Fibroblast of lung (primary cell): ENCODE measurements at places on chromosomes 3 and 15.

- DNase-seq: no peak
Observed at GRCh38 chr3:34263101-34263621, 464.7 kb downstream of the PDCD6IP start.

DNA sequence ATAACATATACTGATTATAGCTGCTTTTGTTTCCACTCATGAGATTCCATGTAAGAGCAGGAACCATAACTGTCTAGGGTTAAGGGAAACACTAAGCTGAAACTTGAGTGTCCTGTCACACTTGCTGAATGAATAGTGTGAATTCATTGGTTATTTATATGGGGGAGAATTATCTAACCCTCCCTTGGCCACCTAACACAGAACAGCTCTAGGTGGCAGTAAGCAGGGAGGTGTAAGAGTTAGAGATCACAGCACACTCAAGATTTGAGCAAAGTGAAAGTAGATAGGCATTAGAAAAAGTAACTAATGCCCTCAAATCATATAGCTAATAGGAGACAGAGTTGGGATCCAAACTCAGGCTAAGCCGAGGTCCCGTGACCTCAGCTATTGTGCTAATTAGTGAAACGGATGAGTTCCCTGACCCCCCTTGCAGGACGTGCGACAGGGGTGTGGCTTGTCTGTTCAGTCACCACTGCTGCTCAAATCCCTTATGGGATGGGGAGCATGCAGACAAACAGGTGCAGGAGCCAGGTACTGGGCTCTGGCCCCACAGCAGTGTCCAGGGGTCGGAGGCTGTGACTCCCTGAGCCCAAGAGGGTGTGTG lies 27.7 kb upstream of the ANO10 start:
- DNase-seq: no peak

GRCh38 chr15:47135267-47135666 lies 582.0 kb upstream of the SEMA6D start:
- DNase-seq: no peak

GRCh38 chr3:125349556-125350165 lies 25.5 kb downstream of the ZNF148 start:
- peak; percentile 51 for DNase-seq

GRCh38 chr3:42805141-42805821 lies 991 bp upstream of the HIGD1A start:
- DNase-seq: peak; percentile 8

DNA sequence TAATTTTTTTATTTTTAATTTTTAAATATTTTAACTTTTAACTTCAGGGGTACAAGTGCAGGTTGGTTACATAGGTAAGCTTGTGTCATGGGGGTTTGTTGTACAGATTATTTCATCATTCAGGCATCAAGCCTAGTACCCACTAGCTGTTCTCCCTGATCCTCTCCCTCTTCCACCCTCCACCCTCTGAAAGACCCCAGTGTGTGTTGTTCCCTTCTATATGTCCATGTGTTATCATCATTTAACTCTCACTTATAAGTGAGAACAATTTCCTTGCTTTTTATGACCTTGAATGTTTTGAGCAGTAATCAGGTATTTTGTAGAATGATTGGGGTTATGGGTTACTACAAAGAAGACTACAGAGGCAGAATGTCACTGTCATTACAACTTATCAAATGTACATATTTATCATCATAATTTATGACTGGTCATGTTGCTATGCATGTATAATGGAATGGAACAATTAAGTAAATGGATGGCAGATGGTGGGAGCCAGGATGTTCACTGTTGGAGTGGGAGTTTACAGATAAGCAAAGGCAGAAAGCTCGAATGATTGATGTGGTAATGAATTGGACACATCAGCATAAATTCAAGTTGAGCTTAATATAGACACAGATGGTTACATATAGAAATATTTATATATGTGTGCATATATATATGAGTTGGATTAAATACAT lies 563.8 kb upstream of the ROBO1 start:
- DNase-seq: no peak

GRCh38 chr3:140384028-140384771 lies 293.7 kb upstream of the TRIM42 start:
- no peak for DNase-seq

DNA sequence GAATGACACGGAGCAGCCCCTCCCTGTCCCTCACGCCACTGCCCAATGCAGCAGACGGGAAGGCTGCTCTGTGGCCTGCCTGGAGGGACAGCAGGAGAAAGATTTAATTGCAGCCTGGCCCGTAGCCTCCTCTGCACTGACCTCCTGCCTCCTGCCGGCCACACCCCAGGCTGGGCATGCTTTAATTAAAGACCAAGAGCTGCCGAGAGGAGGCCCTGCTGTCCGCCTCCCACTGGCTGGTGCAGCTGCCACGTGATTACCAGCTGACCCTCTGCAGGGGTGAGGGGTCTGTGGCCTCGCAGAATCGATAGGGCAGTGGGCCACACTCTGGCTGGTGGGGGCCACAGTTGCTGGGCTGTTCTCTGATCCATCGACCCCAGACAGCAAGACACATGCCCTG lies 100.2 kb upstream of the PRR23E start:
- no peak for DNase-seq

DNA sequence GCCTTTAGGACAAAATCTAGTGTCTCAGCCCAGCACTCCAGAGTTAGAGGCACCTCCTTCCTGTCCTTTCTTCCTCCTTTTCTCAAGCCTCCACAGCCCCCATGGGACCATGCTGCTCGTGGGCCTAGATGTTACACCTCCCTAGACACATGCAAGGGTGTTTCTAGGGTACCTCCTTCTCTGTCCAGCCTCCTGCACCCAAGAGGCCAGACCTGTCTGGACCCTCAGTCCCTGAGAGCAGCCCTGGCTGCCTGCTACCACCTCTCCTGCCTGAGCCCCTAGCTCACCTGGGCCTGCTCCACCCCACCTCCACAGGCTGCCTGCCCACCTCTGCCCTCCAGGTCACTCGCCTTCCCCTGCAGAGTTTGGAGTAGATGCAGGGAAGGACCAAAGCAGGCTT lies 5.2 kb downstream of the LOXL1 start:
- no peak for DNase-seq

DNA sequence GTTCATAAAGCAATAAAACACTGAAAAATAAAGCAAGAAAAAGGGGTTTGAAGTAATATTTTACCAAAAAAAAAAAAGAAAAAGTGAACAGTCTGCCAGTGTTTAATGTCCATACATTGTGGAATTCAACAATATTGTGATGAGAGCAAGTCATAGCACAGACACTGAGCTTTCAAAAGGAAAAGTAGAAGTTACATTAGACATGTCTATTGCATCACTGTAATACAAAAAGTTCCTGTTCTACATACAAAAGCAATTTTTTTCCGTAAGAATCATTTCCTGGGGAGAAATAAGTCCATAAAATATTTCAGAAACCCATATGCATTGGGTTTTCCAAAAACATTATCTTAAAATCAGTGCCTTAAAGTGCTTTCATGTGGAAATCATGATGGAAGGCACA lies 11.8 kb upstream of the HDC start:
- DNase-seq: no peak

DNA sequence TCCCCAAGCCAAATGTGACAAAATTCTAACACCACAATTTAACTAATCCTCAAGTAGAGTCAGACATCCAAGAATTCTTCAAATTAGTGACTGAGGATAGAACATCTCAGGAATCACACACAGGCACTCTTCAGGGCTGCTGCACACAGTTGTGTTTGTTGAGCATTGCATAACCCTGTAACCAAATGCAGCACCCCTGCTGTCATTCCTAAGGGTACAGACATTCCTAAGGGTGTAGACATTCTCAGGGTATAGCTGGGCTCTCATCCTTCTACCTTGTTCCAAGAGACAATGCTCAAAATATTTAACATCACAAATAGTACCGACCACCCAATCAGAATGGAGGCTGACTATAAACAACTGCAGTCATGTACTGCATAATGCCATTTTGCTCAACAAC lies 107.1 kb upstream of the UBE2E2 start:
- DNase-seq: no peak

GRCh38 chr3:25899352-25900101 lies 109.6 kb downstream of the OXSM start:
- no peak for DNase-seq

GRCh38 chr15:85832394-85832793 lies 37.7 kb upstream of the KLHL25 start:
- DNase-seq: no peak

DNA sequence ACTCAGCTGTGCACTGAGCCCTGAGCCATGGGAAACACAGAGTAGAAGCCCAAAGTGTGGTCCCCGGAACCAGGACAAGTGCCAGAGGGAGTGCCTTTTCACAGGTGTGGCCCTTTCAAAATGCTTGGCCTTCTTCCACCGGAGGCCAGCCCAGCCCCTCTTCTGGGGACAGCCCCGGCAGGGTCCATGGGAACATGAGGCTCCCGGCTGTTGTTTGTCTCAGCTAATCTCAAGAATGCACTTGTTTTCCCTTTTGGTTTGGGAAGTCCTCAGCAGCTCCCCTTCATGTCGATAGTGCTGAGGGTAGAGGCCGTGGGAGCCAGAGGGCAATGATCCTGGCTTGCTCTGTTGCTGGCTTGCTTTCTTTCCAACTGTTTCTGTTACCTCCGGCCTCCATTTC lies 91.1 kb upstream of the MRPS22 start:
- DNase-seq: no peak

GRCh38 chr15:80568876-80569605 lies 126.1 kb upstream of the ABHD17C start:
- DNase-seq: no peak

GRCh38 chr15:63067306-63067705 lies 24.8 kb downstream of the TPM1 start:
- no peak for DNase-seq

- no peak for DNase-seq
Observed at GRCh38 chr3:159593927-159594605, 394.6 kb upstream of the IL12A start.
